ENCODE measurements at places on chromosomes 6 and 20.

DNA sequence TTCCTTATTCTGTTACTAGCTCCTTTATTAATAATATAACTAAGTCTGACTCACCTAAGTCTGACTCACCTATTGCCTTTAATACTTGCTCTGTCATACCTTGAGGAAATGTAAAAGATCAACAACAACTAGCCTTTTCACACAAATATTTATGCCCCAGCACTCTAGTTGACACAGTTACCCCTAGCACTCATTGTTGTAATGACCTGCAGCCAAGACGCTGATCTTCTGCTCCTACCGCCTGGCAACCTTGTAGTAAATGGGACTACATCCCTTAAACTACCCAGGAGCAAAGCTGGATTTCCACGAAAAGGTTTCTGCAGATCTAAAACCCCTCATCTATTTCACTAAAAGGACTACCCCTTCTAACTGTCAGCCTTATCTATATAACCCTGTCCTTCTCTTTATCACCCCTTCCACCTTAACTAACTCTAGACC lies 90.0 kb downstream of the PLG start:
- no peak for DNase-seq

GRCh38 chr20:11057624-11058023 lies 383.8 kb upstream of the JAG1 start:
- no peak for DNase-seq

DNA sequence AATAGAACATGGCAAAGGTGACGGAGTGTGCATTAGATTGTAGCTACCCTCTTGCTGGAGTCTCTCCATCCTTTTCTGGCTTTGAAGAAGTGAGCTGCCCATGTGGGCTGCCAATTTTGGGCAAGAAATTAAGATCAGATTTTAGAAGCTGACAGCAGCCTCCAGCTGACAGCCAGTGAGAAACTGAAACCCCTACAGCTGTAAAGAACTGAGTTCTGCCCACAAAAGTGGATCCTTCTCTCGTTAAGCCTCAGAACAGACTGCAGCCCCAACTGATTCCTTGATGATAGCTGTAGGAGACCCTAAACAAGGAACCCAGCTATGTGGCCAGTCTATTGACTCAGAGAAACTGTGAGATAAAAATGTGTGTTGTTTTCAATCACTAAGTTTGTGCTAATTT lies 134.1 kb downstream of the CD109 start:
- DNase-seq = no peak

DNA sequence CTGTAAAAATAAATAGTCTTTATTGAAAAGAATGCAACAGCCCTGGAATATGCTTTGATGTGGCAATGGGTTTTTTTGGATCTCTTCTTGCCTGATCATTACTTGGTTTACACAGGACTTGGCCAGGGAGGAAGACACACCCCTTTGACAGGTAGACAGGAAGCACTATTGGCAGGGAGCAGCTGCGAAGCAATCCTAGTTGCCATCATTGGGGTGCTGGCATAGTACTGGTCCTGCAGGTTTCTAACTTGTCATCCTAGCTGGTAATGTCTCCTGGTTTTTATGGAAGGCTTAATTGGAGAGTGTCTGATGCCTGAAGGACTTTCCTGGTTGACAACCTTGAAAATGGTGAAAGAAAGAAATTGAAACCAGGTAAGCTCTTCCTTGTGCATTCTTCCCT lies 71.2 kb upstream of the CCN6 start:
- no peak for DNase-seq

DNA sequence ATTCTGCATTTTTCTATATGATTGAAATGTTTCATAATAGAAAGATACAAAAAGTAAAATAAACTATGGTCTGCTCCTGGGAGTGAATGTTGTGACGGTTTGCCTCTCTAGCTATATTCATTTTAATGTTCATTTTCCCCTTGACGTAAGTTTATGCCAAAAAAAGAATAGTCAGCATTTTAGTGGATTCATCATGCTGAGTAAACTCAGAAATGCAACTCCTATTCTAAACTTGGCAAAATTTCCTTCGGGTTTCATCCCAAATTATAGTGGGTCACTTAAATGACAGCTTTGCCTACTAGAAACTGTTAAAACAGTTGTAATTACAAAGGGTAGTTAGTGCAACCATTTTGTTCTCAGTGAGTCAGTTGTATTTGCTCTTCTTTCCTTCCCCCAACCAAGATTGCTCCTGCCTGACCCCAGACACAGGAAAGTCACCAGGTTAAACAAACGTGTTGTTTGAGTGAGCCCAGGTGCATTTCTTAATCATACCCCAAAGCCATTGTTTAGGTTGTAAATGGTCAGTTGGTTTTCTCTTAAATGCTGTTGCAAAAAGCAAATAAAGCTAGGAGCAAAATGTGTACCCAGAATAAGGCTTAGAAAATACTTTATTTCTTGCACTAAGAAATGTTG lies 482.3 kb upstream of the SOX4 start:
- DNase-seq = no peak

DNA sequence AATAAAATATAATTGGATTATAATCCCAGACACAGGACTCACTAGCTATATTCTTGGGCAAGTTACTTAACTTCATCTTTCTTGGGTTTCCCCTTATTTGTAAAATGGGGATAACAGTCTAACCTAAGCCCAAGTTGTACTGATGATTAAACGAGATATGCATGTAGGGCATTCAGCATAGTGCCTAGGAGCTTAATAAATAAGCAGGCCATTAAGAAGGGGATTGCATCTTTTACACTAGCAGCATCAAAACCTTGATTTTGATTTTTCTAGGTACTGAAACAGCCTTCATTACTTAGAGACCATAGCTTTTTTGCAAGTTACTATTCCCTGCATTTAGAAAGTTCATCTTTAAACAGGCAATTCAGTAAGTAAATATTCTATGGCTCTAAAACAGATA lies 2.2 kb upstream of the QKI start:
- DNase-seq = no peak

- DNase-seq = no peak
These were observed 23.1 kb downstream of the SPATA2 start for GRCh38 chr20:49892260-49892659.

DNA sequence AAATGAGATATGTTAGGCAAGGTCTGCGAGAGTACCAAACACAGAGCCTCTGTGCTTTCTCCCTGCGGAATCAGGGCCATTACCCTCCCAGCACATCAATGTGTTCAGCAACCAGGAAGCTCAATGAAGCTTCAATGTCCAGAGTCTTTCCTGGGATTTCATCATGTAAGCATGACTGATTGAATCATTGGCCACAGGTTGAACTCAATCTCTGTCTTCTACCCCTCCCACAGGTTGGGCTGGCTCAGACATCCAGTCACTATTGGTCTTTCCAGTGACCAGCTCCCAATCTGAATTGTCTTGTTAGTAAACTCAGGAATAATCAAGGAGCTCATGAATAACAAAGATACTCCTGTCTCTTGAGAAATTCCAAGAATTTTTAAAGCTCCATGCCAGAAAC lies 2.7 kb upstream of the DTD1 start:
- no peak for DNase-seq

DNA sequence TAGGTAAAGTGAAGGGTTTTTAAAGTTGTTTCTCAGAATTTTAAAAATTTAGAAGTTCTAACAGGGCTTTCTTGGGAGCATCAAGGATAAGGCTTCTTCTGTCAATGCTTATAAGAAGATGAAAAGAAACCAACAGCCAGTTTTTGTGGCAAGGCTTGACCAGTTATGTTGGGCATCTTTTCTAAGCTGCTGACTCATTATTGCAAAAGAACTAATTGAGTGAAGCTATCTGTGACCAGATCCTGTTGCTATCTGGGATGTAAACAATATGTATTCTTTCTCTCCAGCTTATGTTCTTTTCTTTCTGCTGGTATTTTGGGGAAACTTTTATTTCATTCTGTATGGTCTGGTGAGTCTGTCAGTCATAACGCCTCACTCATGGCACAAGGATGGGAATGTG lies 643.8 kb downstream of the HDGFL1 start:
- no peak for DNase-seq

- DNase-seq = no peak
These were observed 94.7 kb downstream of the PDE10A start for GRCh38 chr6:165568326-165568725.

DNA sequence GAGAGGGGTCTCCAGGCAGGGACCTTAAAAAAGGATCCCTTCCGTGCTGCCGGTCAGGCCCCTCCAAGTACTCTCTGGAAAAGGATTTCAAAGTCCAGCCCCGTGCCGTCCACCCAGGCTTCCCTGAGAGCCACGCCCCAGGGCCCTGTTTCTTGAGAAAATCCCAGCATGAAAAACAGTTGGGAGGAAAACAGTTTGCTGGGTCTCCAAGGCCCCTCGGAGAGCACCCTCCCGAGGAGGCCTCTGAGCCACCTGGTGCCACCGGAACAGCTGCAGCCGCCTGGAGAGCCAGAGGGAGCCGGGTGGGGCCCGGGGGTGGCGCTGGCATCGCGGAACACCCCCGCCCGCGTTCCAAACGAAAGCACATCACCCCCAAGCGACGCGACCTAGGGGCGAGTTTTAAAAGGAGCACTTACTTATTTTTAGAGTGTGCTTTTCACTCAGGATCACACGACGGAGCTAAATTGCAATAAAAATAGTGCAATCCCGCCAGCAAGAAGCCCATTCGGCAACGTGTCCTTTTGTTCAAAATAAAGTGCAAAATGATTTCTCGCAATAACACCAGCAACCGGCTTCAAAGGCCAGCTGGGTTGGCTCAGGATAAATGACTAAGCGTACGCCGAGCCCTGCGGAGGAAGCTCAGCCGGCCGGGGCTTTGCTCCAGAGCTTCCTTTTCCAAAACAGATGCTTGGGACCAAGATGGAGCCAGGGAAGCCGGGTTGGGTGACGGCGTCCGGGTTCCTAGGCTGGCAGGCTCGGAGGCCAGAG lies 64.2 kb downstream of the YTHDF1 start:
- DNase-seq = no peak

Data from amniotic stem cell (primary cell).